ENCODE measurements at places on chromosomes 4 and X.

DNA sequence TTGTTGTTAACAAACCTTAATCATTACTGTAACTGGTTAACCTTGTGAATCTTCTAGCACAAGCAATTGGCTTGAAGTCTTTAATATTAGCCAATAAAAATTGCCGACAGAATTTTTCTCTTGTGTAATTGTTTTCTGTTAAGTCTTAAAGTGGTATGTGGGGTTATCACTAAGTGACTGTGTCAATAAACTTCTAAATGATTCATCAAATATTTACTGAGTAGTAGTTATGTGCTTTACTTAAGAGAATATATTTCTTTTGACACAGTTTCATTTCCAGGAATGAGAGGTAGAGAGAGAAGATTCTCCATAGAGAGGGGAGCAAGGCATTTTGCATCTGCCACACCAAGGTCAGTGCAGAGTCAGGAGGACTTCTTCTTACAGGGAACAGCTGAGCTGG is 2361.6 kb upstream of the AGA start:
- DNase-seq = no peak

GRCh38 chrX:45954026-45954425 is 591.2 kb downstream of the ZNF674 start:
- DNase-seq = no peak

- DNase-seq = no peak
Measured at GRCh38 chrX:127762663-127763062, 289.5 kb downstream of the ACTRT1 start.

GRCh38 chr4:102356562-102357202 is 11.4 kb upstream of the SLC39A8 start:
- DNase-seq = no peak
